ENCODE measurements at places on chromosomes 1 and 21.

DNA sequence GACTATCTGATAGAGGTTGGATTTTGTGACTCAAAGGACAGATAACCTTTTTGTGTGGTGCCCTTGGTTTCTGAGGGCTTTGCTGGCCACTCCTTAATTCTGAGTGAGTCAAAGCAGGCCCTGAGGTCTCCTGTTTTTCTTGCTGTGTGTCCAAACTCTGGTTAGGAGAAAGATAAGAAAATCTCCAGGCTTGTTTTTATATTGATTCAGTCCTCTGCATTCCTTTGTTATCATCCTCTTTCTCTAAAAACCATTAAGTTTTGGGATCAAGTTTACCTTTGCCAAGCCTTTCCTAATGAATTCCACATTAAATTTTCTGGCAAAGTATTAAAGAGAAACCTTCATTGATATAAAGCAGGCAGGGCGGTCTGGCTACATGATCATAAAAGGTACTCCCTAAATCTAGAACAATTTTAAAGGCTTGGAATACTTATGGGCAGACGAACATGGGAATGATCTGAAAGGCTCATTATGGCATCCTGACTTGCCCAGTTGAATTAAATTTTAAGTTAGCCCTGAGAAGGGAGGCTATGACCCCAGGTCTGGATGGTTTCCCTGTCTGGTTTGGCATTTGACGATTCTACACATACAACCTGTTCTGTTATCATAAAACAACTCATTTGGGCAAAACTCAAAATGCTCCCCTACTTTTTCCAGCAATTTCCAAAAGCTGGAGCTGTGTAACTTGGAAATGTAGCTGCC is 20.8 kb downstream of the ZBTB8B start:
- DNase-seq = no peak

DNA sequence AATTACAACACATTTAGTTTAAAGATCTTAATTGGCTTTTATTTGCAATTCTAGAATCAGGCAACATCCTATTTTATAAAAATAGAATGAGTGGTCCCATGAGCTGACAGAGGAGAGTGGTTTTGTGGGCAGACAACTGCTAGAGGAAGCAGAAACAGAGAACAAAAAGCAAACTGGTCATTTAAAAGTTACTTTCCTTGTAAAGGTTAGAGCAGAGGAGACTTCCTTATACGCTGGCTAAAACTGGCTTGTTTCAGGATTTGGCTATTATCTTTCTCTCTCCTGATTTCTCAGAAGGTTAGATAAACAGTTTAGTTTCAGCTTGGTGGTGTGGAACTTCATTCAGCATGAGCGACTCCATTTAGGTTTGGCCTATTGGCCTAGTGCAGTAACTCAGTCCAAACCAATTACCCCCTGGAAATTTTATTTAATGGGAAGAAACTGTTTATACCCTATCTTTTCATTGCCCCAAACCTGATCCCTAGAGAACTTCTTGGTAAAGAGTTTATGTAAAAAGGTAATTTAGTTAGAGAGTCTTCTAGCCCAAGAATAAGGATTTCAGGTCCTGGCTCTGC is 32.2 kb upstream of the IL20 start:
- DNase-seq = no peak

- DNase-seq = no peak
Measured at GRCh38 chr1:86951430-86951829, 37.0 kb downstream of the HS2ST1 start.

GRCh38 chr1:99474350-99474893 is 171.5 kb upstream of the PALMD start:
- no peak for DNase-seq

DNA sequence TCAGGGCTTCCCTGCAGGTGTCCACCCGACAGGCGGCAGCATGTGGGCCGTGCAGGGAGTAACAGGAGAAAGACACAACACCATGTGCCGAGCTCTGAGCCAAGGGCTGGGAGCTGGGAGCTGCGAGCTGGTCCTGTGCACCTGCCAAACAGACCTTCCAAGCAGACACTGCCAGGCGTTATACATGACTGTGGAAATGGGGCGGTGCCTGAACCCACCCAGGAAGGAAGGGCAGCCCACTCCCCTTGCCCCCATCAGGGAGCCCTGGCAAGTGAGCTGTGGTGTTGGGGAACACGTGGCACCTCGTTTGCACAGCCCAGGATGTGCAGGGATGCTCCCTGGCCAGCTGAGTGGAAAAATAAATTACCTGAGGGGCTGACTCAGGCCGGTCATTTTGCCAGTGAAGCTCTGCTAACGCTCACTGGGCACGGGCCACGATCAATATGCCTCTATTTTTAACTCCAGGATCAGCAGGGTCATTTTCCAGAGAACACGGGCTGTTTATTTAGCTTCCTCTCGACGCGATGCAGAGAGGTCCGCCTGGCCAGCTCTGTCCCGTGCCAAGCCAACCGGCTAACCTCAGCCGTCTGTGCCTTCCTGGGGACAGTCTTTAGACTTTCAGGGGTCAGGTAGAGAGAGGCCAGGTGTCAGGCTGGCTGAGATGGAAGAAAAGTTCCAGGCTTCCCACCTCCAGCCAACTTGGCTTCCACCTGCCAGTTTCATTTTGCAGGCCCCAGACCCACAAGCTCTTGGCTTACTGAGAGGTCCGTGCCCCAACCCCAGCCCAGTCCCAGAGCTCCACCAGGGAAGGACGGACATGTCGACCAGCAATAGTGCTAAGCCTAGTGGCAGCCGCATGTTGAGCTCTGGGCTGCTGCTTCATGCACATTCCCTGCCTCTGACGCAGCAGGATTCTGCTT is 196.7 kb upstream of the VAMP3 start:
- no peak for DNase-seq

GRCh38 chr1:96926176-96926575 is 204.6 kb downstream of the PTBP2 start:
- DNase-seq = no peak

GRCh38 chr1:93078638-93078985 is 471 bp upstream of the MTF2 start:
- no peak for DNase-seq

DNA sequence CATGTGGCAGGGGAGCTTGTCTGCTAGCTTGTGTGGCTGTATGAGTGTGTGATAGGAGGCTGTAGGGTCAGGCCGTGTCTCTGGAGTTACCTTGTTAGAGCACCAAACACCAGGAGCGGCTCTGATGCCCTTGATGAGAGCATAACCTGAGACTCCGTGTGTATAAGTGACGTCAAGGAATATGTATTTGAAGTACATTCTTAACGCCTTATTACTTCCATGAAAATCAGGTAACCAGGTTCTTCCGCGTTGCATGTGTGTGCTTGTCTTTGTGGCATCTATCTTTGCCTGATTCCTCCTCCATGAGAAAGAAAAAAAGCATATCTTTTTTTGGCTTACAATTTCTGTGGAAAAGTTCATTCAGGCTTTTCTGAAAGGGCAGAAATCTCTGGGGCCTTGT is 4.6 kb downstream of the OLFML3 start:
- no peak for DNase-seq

GRCh38 chr1:169022648-169023047 is 83.8 kb upstream of the ATP1B1 start:
- DNase-seq = no peak
